ENCODE measurements at places on chromosomes 12 and 14. TPM values are rescaled to one million over a fixed set of nuclear protein-coding genes. Genes with fewer than 3 reads are reported as not detected.

DNA sequence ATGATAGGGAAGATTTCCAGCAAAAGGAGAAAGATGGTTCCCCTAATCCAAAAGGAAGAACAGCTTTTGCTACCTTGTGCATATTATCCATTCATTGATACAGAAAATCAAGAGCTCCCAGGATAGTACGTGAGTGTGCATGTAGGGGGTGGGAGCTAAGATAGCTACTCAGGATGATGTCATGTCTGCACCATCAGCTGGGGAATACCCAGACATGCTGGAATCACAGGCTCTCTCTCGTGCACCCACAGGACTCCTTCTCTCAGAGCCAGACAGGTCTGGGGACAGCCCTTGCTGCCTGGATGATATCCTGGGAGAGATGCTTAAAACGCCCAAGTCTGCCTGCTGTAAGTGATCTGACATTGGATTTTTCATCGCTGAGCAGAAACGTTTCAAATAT is 38.9 kb downstream of the FOXN3 start:
- no peak for DNase-seq

DNA sequence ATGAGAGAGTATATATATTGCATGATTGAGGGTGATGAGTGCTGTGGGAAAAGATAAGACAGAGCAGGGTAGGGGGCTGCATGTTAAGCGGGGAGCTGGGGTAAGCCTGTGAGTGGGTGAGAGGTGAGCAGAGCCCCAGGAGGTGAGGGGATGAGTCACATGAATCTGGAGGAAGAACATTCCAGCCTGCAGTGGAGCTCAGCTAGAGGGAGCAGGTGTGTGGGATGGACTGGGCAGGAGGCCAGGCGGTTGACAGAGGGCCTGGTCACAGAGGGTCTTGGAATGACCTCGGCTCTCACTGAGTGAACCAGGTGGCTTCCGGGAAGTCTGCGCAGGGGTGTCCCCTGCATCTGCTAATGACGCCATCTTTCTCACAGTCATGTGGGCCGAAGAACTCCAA is 44.4 kb downstream of the GIT2 start:
- peak; percentile 34 for DNase-seq

GRCh38 chr14:103698380-103699260 is 16.6 kb downstream of the XRCC3 start:
- DNase-seq, result no peak

TAS2R9 gene
- total RNA-seq, result not detected

DNA sequence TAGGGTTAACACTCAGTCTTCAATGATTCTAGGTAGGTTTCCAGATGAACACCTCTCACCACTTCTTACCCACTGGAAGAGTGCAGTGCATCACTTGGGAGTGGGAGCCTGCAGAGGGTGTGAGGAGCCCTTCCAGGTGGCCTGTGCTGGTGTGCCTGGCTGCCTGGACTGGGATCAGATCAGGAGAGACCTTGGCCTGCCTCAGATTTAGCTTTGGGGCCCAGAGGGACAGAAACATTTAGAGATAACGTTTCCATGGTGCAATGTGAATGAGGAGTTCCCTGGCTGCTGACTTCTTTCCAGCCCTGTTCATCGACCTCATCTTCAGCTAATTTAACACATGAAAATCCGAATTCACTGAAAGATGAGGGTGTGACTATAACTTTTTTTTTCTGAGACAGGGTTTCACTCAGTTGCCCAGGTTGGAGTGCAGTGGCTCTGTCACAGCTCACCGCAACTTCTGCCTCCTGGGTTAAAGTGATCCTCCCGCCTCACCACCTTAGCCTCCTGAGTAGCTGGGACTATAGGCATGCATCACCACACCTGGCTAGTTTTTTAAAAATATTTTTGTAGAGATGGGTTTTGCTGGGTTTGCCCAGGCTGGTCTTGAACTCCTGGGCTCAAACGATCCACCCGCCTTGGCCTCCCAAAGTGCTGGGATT is 53.6 kb downstream of the SUSD6 start:
- no peak for DNase-seq

DNA sequence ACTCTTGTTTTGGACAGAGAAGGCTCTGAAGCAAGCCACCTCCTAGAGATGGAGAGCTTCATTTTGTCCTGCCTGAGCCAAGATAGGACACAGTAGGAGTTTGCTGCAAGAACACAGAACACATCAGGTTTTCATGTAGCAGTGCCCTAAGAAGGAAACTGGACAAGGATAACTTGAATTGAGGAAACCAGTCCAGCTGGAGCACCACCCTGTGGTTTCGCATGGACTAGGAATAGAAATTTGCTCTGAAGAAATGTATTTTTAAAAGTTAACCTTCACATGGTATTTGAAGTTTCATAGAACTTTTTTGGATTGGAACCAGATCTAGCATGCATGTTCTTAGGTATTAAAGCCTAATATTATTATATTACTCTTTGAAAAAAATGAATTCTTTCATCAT is 68.8 kb downstream of the RERG start:
- no peak for DNase-seq

CACNA2D4 gene
- total RNA-seq, result 2.6 TPM

DNA sequence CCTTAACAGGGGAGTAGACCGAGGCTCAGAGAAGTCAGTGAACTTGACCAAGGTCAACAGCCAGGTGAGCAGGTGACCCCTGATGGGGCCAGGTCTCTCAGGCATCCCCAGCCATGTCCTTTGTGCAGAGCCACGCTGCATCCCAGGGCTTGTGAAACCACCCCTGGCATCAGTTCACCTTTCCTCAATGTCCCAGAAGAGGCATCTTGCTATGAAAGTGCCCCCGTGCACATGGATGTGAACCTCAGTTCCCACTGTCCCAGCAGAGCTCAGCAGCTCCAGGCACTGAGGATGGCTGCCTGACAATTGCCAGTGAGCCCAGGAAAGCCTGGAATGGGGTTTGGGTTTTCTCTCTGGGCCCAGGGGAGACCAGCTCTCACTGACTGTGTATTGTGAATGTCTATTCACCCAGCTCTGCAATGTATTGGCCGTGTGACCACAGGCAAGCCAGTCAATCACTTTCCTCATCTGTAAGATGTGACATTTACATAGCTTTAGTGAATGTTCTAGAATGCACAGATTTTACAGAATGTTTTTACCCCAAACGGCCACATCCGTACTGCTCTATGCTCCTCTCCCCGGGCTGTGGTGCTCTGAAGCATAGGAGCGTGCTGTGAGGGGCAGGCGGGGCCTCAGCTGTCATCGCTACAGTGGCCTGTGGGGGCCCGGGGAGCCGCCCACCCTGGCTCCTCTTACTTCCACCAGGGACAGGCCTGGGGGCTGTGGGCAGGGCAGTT is 4.9 kb downstream of the CACNA2D4 start:
- no peak for DNase-seq

ESRRB gene
- total RNA-seq, result not detected

DNA sequence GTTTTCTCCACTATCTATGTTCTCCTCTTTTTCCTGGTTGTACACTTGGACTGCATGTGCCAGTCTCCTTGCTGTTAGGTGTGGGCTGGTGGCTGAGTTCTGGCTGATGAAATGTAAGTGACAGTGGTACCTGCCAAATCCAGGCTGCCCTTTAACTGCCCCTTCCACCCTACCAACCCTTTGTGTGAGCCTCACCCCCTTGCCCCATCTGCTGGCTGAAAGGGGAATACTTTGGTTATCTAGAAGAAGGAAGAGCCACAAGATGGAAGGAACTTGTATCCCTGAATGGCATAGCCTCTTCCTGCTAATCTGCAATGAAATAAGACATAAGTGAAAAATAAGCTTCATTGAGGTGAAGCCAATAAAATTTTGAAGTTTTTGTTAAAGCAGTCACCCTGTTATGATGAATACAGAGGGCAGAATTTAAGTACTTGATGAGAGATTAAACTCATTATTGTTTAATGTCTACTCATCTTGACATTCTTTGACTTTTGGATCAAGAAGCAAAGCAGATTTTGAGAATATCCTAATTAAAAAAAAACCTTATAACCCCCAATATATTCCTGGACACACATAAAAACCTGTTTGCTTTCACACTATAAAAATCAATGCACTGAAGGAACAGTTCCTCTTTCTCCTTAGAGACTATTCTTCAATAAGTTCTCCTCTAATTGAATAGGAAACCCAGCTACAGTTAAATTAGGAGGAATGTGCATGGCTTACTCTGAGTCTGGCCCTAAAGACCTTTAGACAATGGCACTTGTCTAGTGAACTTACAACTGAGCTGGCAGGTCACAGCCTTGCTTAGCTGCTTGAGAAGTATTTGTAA is 262.6 kb upstream of the BTG1 start:
- no peak for DNase-seq

- DNase-seq, result no peak
These were observed 456.6 kb downstream of the VRK1 start for GRCh38 chr14:97253756-97254155.

GAS2L3 gene
- total RNA-seq, result not detected

- DNase-seq, result no peak
These were observed 630 bp downstream of the NELL2 start for GRCh38 chr12:44875417-44875953.

GRCh38 chr12:110690127-110690430 is 1.2 kb upstream of the HVCN1 start:
- DNase-seq, result no peak

- no peak for DNase-seq
These were observed 390.8 kb downstream of the MED13L start for GRCh38 chr12:115886666-115887065.

DNA sequence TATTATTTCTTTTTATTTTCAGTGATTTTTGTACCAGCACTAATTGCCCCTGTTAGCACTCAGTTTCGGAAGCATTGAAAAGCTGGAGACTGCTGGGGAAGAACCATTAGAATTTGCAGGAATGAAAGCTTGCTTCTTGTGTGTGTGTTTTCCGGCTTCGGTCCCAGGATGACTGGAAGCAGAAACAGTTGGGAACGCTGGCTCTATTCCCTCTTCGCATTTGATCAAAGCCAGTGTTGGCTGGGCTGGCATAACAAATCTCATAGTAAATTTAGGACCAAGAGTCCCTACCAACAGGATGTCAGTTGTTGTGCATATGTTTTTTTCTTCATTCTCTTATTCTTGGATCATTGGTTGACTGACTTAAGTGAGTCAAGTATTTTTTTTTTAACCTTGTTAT is 53.6 kb upstream of the TRAF3 start:
- no peak for DNase-seq

GRCh38 chr12:120687578-120688289 is 785 bp downstream of the MLEC start:
- DNase-seq, result no peak

- no peak for DNase-seq
These were observed 13.0 kb downstream of the MTA1 start for GRCh38 chr14:105432657-105433056.

ZNF384 gene
- 37.1 TPM for total RNA-seq

- DNase-seq, result no peak
These were observed 67.2 kb downstream of the GNS start for GRCh38 chr12:64691795-64692583.

GRCh38 chr12:53729644-53730043 is 2.4 kb upstream of the CALCOCO1 start:
- no peak for DNase-seq

DNA sequence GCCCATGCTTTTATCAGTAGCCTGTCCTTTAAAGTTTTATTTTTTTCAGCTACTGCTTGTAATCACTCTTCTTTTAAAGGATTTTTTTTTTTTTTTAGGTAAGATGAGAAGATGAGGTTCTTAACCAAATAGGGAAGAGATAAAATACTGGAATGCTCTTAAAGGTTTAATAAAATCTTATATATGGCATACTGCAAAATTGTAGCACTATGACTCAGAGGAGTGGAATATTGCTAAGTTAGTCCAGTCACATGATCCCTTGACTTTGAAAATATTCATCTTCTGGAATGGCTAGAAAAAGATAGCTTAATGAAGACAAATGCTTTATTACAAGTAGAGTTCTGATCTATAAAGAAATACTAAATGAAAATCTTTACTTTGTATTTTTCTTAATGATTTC is 116.6 kb downstream of the NAV3 start:
- no peak for DNase-seq

DNA sequence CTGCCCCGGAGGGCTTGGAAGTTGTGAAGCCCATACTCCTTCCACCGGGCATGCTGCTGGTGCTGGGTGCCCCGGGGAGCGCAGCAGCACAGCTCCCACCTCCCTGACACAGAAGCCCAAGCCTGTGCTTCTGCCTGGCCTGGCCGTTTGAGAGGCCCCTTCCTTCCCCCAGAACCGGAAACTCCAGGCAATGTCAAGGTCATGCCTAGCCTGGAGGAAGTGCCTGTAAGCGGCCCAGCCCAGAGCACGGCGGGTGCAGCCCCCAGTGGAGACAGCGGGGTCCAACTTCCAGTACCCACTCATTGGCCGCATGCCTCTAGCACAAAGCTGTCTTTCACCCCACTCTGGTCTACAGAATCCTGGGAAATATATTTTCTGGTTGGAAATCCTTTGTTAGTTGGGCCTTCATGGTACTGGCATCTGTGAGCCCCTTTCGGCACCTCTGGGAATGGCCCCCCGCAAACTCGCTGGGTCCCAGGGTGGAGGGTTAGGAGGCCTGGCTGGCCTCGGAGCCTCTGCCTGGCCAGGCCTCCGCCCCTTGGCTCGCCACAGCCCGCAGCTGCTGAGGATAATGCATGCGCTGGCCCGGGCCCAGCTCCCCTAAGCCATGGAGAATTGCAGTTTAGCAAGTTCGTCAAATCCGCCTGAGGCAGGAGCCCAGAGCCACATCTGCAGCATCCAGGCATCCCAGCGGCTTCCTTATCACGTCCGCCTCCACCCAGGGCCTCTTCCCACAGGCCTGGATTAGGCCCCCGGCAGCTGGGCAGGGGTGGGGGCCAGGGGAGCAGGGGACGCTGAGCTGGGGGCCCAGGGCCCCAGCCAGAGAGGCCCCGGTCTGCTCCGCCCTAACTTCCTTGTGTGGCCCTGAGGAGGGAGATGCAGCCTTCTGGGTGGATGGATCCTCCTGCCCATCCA is 48.9 kb upstream of the DLK1 start:
- DNase-seq, result peak; percentile 63

- DNase-seq, result no peak
These were observed 176.6 kb upstream of the CDKN3 start for GRCh38 chr14:54220071-54220703.

ASB2 gene
- 84.1 TPM for total RNA-seq

MGP gene
- total RNA-seq, result 1,589 TPM

DNA sequence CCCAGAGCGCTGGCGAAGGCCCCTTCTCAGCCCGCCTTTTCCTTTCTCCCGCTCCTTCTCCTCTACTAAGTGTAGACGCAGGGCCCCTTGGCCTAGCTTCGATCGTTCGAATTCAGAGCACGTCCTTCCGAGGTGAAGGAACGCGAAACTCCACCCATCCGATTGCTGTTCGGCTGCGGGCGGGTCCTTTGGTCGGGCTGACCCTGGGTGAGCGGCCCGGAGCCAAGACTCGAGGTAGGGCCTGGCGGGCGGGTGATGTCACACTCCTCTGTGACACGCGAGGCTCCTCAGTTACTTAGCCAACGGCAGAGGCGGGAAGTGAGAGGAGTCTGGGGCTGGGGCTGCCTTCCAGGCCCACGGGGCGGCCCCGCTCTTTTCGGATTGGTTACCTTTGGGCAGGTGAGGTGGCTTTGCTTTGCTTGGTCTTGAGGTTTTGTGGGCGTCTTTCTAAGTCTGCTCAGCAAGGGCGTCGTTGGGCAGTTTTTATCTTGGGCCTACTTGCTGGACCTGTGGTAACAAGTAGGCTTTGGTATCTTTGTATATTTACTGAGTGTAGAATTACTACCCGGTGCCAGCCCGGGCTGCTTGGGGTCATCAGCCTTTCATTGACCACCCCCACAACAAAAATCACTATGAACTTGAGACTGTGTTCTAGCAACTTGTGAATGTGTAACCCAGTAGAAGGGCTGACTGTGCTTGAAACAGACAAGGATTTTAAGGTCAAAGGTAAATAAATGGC is 694 bp downstream of the TMBIM6 start:
- DNase-seq, result peak; percentile 74

- no peak for DNase-seq
These were observed 265.8 kb downstream of the CPNE8 start for GRCh38 chr12:38639625-38640024.
